NCI-H2029 (cell line): ENCODE measurements at places on chromosomes 7 and 10.

GRCh38 chr10:51082857-51083256 is 8.6 kb downstream of the PRKG1 start:
- no peak for DNase-seq

- no peak for DNase-seq
Measured at GRCh38 chr7:118517275-118517674, 292.8 kb downstream of the ANKRD7 start.

DNA sequence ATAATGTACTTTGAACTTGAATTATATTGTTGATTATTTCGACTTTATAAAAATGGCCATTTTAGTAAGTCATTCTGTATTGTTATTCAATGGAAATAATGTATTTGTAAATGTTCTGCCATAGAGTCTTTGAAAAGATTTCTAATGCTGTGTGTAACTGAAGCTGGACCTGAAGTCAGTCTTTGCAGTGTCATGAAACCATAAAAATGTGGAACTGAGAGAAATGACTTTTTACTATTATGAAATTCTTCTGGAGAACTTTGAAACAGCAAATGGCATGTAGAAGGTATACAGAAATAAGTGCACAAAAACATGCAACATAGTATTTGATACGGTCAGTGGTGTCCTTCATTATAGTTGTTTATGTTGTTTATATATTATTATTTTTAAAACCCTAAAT is 59.7 kb upstream of the ADRA2A start:
- DNase-seq: no peak

- no peak for DNase-seq
Measured at GRCh38 chr7:6128205-6128604, 97.0 kb downstream of the ANKRD61 start.

GRCh38 chr10:43166880-43167497 is 28.7 kb downstream of the CSGALNACT2 start:
- DNase-seq: no peak

DNA sequence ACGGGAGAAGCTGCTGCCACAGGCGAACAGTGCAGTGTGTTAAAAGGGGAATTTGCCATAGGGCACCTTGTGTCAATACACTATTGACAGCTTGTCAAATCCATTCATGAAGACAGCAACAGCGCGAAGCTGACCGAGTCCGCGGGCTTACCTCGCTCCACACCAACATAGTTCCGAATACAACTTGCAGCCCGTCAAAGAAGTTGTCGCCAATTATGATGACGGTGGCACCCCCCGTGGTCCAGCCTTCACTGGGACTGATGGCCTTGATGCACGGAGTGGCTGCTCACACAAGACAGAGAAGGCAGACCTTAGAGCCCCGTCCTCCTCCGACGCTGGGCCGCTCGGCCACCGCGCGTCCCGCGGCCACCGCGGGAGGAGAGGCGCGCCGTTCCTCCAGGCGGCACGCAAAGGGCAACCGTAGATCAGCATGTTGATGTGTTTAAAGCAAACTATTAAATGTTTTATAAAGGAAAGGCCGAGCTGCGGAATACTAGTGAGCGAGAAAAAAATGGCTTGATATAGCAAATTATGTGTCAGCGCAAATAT is 96.4 kb downstream of the EBF3 start:
- DNase-seq: no peak

- no peak for DNase-seq
Measured at GRCh38 chr7:87223666-87224065, 4.1 kb upstream of the TMEM243 start.

GRCh38 chr7:150944066-150945042 is 33.8 kb downstream of the KCNH2 start:
- no peak for DNase-seq

- no peak for DNase-seq
Measured at GRCh38 chr7:25894902-25895791, 256.9 kb upstream of the NFE2L3 start.

GRCh38 chr7:51316262-51316665 is 345 bp downstream of the COBL start:
- peak; percentile 57 for DNase-seq

DNA sequence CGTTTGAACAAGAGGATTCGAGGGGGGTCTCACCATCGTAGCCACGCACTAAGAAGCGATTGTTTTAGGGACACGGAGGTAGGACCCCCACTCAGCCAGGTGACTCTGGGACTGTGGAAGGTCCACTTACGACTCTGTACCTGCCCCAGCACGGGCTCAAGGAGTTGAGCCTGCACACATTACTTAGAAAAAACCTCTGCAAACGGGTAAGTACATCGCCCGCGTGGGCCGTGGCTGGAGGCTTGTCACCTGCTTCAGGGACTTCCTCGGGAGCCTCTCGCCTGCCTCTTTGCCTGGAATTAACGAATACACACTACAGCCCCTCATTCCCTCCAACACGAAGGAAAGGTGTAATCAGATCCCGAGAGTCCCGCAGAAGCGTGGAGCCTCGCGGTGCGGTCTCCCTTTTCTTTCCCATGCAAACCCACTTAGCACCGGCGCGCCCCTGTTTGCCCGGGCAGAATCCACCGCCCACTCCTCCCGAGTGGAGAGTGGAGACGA is 826 bp downstream of the PODXL start:
- no peak for DNase-seq

- DNase-seq: no peak
Measured at GRCh38 chr7:130332259-130333053, 12.2 kb upstream of the CPA5 start.

DNA sequence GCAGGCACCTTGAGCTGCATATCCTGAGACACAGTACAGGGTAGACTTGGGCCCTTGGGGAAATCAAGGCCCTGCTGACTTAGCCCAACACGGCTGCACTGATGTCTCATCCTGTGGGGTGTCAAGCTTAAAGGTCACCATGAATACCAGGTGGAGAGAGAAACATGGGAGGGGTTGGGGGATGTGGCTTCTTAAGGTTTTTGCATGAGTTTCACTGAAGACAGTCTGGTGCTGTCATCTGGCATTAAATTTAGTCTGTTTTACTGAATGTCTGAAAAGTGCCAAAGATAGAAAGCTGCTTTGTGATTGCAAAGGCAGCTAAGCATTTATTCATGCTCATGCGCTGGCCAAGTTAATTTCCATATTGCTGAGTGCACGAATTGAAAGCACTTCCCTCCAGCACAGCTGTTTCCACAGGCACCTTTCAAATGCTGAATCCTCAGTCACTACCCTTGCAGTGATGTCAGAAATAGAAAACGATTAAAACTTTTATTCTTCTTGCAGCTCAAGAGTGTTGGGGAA is 102.1 kb downstream of the OSBPL3 start:
- no peak for DNase-seq

DNA sequence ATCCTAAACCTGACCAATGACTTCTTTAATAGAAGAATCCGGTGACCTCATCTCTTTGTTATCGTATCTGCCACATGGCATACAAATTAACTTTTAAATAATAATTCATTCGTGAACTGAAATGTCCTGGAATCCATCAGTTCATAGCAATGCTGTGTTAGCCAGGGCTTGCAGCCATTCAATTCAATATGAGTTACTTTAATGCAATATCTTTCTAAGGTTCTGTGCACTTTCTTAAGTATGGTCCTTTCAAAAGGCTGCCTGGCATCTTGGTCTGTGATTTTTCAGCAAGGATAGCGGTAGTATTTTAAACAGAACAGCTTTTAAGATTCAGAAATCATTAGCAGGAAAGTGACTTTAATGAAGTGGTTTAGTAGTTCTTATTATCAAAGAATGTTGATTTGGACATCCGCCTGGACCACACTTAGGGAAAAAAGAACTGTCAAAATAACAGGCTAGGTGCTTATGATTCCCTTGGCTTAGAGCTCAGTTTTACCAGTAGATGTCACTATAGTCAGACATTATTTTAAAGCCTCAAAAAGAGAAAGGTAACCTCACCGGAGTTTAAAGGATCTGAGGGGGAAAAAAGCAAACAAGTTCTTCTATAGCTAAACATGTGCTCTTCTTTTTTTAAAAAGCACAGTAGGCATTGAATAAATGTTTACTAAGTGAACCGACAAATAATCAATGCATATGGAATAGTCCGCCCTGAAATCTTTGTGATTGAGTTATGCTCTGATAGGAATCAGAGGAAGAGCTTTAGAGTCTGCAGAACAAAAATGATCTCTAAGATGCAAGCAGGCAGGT is 22.7 kb downstream of the SLC35G1 start:
- DNase-seq: no peak

DNA sequence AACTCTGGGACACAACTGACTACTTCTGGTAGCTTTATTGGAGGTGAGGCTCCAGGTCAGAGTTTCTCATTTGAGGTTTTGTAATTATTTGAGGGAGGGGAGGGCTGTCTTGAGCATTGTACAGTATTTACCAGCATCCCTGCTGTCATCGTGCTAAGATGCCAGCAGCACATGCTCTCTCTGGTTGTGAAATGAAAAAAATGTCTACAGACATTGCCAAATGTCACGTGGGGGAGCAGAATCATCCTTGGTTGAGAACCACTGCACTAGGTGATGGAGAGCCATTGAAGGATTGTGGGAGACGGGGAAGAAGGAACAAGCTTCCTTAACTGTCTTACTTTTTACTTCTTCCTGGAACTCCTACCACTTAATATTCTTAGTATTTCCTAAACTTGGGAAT is 5.0 kb downstream of the SEPTIN7 start:
- no peak for DNase-seq

GRCh38 chr10:77518241-77518909 is 119.2 kb downstream of the KCNMA1 start:
- DNase-seq: no peak

DNA sequence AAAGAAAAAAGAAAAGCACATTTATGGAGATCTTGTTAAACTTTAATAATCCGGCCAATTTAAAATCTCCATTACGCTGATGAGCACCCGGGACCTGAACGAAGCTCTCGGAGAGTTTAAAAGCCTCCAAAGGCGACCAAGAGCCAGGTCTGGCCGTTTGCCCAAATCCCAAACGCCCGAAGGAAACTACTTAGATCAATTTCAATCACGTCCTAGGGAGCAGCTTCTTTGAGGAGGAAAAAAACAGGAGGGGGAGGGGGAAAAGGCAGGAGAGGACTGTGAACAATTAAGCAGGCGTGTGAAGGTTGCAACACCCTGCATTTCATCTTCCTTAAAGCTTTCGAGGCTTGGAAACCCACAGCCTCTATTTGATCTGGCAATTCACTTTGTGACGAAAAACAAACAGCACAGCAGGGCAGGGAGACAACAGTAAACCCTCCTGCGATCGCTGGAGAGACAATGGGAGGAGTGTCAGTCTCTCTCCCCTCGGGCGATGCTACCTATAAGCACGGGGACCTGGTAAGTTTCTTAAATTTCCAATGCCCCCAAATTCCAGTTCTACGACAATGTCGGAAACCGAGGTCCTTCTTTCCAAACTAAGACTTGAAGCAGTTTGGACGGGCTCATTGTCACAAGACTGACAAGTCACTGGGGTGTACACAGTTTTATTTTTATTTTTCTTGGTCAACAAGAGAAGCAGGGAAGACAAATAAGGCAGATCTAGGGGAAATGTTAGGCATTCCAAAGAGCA is 1.2 kb downstream of the KLF6 start:
- DNase-seq: peak; percentile 78

- DNase-seq: no peak
Measured at GRCh38 chr7:109456116-109456515, 886.4 kb downstream of the DNAJB9 start.

DNA sequence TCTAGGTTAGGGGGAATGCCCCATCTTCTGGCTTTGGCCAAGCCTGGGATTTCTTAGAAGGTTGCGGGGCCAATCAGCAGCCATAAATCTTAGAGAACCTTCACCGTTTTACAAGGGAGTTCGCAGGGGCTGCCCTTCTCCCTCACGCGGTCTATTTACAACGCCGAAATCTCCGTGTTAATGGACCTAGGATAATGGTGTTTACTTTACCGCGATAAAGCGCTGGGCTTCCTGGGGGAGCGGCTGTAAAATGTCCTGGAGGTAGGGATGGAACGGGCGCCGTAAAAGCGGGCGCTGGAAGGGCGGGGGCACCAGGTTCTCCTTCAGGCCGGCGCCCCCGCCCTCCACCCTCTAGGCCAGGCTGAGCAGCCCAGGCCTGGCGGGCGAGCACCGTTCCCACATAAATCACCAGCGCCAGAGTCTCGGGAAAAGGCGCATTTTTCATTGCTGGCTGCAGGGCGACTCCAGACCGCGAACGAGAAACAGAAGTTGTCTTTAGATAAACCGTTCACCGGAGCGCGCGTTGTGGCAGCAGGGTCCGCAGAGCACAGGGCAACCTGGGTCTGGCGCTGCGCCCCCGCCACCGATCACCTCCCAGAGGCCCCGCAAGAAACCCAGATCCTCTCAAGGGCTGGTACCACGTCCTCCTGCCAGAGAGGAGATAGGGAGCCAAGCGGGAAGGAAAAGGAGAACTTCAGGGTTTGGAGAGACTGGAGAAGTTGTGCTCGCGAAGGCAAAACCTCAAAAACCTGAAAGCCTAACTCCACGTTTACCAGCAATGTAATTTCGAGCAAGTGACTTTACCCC is 12.5 kb upstream of the NKX2-3 start:
- no peak for DNase-seq

GRCh38 chr7:33410266-33410665 is 280.9 kb downstream of the BBS9 start:
- DNase-seq: no peak
